Cerebellar nuclear complex (tissue), 1 donor: ENCODE measurements at places on chromosomes 5 and 9.

GRCh38 chr5:14896131-14896530, 24.6 kb upstream of the ANKH start:
- no peak for DNase-seq

DNA sequence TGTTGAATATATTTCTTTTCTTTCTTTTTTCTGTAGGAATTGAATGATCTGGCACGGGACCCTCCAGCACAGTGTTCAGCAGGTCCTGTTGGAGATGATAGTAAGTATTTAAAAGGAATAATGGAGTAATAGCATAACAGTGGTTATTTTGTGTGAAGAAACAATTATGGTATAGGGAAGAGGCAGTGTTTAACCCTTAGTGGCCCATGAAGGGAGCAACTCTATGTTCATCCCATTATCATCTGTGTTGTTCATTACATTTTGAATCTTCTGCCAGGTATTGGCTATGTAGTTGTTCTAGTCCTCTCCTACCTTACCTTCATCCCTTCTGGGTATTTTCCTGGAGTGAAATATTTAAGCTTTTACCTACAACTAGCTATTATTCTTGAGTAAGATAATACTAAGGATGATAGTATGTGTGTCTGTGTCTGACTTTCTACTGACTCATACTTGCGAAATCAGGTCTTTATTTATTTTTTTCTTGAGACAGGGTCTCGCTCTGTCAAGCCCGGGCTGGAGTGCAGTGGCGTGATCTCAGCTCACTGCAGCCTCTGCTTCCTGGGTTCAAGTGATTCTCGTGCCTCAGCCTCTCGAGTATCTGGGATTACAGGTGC, 39.3 kb downstream of the UBE2D2 start:
- no peak for DNase-seq

DNA sequence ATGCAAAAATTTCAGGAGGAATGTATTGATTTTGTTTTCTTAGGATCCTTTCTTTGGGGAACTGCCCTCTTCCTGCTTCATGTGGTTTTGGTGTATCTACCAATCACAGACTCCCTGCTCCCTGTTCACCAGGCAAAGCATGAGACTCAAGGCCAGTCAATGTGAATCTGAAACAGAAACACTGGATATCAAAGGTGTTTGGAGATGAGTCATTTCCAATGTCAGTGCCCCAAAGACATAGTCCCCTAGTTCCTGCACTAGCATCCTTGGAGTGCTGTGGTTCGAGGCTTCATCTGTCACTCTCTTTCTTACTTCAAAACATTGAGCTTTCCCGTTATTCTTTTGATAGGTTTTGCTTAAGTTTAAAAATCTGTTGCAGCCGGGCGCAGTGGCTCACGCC, 8.1 kb downstream of the PPP3R2 start:
- DNase-seq = no peak

DNA sequence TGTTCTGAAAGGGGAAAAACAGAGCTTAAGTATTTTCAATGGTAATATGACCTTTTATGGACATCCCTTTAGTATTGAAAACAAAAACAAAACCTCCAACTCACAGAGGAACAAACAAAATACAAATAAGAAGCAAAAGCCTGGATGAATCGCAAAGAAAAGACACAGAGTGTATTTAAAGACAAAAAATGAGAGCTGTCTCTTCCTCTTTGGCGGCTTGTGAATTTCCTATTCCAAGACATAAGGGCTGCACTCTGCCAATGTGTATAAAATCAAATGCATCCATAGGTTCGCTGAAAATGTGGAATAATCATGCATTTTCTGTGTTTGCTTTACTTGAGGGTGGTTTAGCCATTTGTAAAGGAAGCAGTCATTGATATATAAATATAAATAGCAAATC, 739.3 kb upstream of the ZNF608 start:
- DNase-seq = no peak

DNA sequence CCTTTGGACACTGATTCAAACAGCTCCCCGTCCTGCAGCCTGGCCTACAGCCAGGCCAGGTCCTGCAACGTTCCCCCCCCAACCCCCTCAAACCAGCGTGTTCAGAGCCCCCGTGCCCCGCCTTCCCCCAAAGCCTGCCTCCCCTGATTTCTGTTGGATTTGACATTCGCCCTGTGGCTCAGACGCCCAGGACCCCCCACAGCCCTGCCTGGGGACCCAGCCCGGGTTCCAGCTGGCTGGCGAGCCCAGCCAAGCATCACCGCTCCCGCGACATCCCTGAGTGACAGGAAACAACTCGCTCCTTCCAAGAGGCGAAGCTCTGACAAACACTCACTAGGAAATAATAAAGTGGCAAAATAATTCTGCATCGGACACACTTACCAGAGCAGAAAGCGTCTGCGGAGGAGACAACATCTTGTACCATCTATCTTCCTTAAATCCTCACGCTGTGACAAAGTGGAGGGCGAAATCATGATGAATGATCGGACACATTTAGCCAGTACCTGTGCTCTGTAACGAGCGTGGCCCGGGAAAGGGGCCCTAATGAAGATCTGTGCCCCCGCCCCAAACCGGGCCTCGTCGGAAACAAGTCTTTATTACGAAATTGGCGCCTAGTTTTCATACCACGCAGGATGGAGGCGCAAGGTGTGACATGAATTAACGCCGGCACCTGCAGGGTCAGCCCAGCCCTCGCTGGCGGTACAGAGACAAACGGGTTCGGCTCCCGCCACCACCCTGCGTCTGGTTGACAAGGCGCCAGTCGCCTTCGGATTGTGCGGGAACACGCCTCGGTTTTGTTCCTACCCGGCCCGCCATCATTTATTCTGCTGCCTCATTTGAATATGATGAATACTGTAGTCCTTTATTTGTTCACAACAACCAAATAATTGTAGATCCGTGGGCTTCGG, 91.0 kb upstream of the MVB12B start:
- DNase-seq = no peak

GRCh38 chr5:95440825-95441224, 49.7 kb downstream of the FAM81B start:
- no peak for DNase-seq

GRCh38 chr5:544675-545355, 20.6 kb upstream of the SLC9A3 start:
- no peak for DNase-seq

- DNase-seq = no peak
Measured at GRCh38 chr5:130045334-130045733, 141.1 kb downstream of the CHSY3 start.

GRCh38 chr5:13316176-13316575, 628.3 kb downstream of the DNAH5 start:
- no peak for DNase-seq

DNA sequence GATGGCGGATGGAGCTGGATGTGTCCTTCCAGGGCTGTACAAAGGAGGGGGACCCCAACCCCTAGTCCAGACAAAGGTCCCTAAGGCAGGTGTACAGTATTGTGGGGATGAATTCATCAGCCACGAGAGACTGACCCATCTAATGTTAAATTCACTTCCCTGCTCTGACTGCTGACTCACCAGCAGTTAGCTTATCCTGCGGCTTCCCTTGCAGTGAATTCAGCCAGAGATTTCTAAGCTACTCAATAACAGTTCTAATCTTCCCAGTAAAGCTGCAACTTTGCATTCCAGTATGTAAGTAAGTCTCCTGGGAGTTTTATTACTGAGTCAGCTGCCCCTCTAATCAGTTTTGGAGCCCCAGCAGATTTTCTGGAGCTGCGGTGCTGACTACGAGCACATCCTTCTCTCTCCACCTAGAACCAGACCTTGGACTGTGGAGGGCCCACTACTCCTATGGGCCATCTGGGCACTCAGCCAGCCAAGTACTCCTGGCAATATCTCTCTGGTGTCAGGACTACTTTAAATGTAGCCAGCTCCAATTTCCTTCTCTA, 16.1 kb downstream of the B4GALT1 start:
- DNase-seq = no peak

DNA sequence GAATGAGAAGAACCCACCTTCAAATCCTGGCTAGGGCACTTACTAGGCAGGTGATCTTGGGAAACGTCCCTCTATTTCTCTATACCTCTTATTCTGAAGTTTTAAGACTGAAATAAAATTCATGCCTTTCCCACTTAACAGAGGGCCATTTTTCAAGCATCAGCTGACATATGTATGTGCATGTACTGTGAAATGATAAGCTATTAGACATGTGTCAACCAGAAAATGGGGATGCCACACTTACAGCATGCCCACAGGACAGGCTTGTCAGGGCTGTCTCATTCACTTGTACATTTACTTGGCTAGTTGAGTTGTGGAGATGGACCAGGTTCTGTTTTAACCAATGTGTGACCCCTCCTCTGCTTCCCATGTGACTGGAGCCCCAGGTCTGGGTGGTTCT, 78.5 kb downstream of the C9orf152 start:
- DNase-seq = no peak

DNA sequence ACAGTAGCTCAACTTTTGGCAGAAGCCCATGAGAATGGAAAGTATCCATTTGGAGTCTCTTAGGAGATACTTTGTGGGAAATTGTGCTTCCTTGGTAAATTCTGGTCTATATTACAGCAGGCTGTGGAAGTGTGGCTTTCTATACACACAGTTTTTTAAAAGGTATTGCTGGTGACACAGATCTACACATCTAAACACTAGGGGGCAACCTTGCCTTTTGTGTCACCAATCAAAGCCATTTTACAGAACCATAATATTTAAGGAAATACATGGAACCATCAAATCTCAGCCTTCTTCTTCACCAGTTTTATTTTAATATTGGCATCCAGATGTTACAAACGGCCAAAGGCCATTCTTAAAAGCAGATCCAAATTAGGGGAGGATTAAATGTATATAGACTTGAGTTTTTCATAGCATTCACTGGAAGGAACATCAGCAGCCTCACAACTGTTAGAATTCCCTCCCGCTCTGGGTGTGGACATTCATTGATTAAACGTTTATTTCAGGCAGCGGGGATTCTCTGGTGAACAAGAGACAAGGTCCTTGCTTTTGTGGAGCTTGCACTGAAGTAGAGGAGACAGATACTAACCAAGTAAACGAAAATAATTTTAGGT, 132.4 kb upstream of the EPB41L4A start:
- no peak for DNase-seq

DNA sequence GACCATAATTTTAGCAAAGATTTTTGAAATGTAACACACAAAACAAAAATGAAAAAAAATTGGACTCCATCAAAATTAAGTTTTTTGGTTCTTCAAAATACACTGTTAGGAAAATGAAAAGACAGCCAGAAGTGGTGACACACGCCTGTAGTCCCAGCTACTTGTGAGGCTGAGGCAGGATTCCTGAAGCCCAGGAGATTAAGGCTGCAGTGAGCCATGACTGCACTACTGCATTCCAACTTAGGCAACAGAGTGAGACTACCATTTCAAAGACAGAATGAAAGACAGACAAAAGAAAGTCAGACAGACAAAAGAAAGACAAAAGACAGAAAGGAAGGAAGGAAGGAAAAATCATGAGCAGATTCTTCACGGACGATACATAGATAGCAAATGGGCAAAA, 7.5 kb downstream of the DIAPH1 start:
- DNase-seq = no peak
